ENCODE measurements at places on chromosomes 6 and 20.

DNA sequence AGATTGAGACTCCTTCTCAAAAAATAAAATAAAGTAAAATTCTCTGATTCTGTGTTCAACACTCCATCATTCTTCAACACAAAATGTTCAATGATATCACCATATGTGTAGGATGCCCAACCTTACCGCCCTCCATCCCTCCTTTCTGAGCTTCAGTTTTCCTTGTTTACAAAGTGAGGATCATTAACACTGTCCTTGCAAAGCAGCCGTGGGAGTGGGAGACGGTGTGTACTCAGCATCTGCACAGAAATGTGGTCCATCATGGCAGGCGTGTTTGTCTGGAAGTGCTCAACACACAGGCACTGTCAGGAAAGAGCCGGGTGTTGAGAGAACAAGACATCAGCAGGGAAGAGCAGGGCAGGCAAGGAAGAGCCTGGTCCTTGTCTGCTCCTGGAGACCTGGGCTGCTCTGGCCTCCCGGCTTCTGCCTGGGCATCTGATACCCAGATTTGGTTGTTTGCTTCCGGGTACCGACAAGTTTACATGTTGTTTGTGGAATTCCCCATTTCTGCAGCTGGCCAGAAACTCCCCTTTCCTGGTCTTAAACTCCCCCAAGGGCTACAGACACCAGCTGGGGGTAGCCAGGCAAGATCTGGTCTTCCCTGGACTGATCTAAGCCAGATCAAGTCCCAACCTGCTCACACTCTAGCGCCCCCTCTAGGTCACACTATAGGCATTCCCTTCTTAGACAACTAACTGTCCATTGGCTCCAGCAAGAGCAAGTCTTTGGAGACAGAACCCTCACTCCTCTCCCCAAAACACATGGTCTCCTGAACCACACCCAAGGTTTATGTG, 26.7 kb upstream of the TTPAL start:
- no peak for DNase-seq

- DNase-seq = no peak
Measured at GRCh38 chr6:169424149-169424804, 170.6 kb upstream of the THBS2 start.

- no peak for DNase-seq
Measured at GRCh38 chr20:32965581-32966373, 38.5 kb downstream of the SUN5 start.

DNA sequence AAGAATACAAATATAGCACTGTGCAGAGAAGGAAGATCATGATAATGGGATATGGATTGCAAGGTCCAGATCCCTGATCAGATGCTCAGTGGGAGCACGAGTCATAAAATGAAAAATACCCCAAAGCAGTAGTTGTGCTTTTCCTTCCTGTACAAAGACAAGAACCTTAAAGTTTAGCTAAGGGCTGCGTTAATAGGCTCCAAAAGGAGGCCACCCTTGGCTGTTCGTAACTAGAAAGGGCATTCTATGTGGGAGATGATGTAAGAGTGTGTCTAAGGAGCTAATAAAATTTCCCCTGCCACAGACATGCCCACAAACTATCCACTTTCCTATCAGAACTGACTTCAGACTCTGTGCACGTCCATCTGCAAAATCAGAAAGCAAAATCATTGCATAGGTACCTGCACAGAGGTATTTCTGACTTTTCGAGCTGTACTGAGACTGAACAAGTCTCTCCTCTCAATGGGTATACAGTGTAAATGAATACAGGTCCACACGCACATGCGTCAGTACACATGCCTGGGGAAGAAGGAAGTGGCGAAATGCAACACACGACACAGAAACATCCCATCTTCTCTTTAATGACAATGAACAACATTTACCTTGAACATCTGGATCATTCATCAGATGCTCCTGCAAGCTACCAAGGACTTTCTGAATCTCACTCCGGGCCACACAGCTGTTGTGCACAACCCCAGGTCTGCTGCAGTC, 16.9 kb upstream of the ANKRD60 start:
- no peak for DNase-seq

DNA sequence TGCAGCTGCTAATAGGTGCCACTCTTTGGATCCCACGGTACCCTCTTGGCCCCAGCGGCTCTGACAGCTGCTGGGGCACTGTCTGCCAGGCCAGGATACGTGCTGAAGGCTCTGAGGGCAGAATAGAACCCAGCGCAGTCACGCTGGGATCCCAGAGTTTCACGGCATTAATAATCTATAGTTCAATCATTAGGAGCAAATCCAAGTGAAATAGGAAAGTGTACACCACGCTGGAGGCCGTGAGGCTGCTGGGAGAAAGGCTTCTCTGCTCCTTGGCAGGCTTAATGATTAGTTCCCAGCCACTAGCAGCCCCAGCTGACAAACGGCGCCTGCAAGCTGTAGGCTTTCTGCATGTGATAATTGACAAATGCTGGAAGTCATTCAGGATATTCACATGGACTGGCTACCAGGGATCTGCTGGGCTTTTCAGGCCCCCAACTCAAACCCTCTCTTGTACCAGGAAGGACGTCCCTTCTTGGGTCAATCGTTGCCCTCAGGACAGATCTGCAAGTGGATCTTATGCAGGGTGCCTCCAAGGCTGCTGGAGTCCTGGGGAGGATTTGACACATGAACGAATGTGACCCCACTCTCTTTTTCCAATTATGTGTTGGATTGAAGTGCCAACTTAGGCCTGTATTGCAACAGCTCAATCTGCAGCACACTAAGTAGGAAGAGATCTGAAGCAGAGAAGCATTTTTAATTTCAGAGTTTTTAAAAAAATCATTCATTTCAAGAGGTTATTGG, 50.1 kb upstream of the INSM1 start:
- no peak for DNase-seq

- no peak for DNase-seq
Measured at GRCh38 chr6:53090576-53090975, 25.4 kb downstream of the FBXO9 start.

DNA sequence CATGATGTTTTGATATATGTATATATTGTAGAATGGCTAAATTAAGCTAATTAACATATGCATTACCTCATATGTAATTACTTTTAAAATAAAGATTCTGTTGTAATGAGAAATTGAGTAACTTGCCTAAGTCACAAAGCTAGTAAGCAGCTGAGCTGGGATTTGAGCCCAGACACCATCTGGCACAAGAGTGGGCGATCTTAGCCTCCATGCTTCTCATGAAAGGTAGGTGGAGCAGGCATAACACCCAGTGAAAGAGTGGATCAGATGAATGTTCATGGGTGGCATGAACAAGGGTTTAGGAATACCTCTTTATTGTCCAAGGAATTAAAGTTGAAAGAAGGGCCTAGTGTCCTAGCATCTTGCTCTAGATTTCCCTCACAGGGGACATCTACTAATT, 365.4 kb downstream of the TFAP2B start:
- no peak for DNase-seq

- no peak for DNase-seq
Measured at GRCh38 chr20:31257364-31257763, at the start of gene DEFB115. Gene DEFB115 (plus strand): TSS chr20:31257664. CDS start chr20:31257664, 0 bp downstream.

GRCh38 chr6:129317931-129318820, 391.8 kb downstream of the ARHGAP18 start:
- no peak for DNase-seq

DNA sequence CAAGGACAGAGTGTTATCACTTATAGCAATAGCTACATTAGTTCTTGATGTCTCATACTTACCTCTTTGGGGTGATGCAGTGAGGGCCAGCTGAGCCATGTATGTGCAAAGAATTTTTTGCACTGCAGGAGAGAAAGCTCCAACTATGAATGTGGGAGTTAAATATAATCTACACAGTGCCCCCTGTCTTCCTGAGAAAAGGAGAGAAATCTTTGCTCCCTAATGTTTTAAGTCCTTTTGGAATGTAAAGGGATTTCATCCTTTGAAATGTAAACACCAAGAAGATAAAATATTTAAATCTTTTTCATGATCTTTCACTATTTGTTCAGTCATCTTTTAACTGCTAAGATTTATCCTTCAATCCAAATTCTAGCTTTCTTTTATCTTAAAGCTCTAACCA, 822.1 kb downstream of the TENT5A start:
- no peak for DNase-seq

- no peak for DNase-seq
Measured at GRCh38 chr6:65935412-65935811, 228.4 kb upstream of the EYS start.

DNA sequence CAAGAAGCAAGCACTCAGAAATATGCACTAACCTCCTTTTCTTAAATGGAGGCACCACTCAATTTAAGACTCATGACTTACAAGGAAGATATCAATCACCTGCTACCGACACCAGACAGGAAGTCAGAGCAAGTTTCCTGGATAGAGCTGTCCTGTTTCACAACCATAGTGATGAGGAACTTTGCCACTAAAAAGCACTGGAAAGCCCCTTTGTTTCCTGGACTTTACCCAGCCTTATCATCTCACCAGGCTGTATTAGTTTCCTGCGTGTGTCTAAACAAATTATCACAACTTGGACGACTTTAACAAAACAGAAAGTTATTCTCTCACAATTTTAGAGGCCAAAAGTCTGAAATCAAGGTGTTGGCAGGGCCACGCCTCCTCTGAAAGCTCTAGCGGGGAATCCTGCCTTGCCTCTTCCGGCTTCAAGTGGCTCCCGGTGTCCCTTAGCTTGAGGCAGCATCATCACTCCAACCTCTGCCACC, 253.8 kb upstream of the STXBP5 start:
- DNase-seq = no peak

- DNase-seq = no peak
Measured at GRCh38 chr6:107506145-107506544, 16.2 kb downstream of the SOBP start.

DNA sequence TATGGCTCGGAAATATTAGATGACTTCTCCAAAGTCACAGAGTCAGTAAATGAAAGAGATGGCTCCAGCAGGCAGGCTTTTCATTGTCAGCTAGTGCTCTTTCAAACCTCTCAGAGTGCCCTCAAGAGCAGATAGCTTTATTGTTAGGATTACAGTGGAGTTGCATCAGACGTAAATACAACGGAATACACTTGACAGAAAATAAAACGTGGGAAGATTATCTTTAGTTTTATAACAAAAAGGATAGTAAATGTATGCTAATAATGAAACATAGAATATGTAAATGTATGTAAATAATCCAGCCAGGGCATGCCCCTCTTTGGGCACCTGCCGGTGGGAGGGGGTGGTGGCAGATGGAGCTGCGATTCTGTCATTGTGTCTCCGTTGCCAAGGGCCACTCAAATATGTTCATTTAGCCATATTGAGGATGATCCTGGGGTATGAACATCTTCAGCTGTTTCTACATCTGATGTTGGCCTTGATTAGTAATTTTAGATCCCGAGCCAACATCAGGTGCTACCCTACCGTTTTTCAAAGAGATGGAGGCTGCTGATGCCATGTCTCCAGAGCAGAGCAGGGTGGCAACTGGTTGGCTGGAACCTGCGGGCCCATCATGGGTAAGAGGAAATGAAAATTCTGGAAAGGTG, 358.3 kb upstream of the SULF2 start:
- no peak for DNase-seq

DNA sequence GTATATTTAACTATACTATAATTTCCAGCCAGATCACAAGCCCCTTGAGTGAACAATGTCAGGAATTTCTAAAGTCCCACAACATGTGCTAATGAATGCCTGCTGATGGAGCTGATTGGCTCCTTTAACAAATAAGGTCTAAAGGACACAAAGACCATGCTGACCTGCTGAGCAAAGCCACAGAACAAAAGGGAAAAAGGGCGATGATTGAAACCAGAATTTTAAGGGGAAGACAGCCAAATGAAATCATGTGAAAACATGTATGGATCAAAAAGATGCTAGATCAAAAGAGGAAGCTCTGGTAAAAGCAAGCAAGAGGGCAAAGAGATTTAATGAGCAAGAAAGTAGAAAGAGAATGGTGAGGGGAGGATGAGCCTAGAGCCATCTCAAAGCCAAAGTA, 105.6 kb downstream of the DCDC2 start:
- no peak for DNase-seq

DNA sequence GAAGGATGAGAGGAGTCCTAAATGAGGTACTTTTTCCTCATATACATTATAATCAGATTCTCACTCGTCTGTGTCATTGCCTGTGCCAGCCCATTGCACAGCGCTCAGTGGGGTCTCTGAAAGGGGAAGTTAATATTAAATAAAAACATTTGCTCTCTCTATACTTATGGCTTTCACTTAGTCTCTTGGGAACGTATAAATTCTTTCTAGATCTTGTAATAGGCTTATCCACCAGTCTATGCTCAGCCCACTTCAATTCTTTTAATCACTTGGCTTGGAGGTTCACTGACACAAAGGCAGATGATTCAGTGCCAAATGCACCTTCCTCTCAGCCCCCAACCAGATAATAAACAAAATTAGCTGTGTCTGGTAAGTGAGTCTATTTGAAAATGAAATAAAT, 164.3 kb upstream of the OGFRL1 start:
- no peak for DNase-seq

- no peak for DNase-seq
Measured at GRCh38 chr6:30886897-30887255, 2.6 kb downstream of the DDR1 start.

GRCh38 chr20:2748551-2749342, 51.7 kb downstream of the CPXM1 start:
- DNase-seq = no peak

GRCh38 chr6:39409889-39410288, 87.4 kb upstream of the KCNK16 start:
- DNase-seq = no peak

DNA sequence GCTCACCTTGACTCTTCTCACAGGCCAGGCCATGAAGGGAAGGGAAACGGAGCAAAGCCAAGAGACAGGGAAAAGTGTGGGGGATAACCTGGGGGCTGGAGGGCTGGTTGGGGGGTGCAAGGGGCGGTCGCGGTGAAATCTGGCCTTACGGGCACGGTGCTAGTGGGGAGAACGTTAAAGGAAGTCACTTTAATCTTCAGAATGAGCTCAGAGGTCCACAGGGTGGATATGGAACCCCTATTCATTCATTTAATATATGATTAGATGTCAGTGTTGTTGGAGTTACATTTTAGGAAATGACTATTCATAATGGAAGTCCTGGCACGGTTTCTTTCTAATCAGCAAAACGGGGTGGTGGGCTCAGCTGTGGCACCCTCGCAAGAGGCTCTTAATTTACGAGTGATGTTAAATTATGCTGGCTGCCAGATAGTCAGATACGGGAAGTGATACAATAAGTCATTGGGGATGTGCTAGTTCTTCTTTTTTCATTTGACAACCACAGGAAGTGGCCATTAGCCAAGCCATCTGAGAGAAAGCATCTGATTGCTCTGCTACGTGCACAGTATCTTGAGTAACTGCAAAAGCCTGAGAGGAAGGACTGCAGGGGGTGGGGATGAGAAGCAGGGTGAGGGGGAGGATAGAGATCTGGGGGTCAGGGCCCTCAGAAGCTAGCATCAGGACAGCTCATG, 253.0 kb downstream of the QKI start:
- DNase-seq = no peak
